ENCODE measurements at places on chromosomes 1 and 21. TPM values are rescaled to one million over a fixed set of nuclear protein-coding genes. Genes with fewer than 3 reads are reported as not detected.

Gene TMPRSS15
- total RNA-seq, result not detected

Gene HOOK1
- total RNA-seq, result 20.6 TPM

Gene AADACL3
- total RNA-seq, result not detected

Gene ARHGEF10L
- 169 TPM for total RNA-seq

Gene CD52
- 135 TPM for total RNA-seq

Gene LHX4
- 0.54 TPM for total RNA-seq

Gene S100A13
- total RNA-seq, result 54.1 TPM

Gene CD101
- total RNA-seq, result 0.85 TPM

Gene ISG20L2
- 47.2 TPM for total RNA-seq

Gene SYNC
- 8.9 TPM for total RNA-seq

Gene LRRC7
- 0.57 TPM for total RNA-seq

Gene RTCA
- 38.8 TPM for total RNA-seq

Gene C4BPA
- total RNA-seq, result 1.2 TPM

Gene IL19
- not detected for total RNA-seq

Gene PLXNA2
- 62.7 TPM for total RNA-seq

Gene TMEM240
- not detected for total RNA-seq
